ENCODE measurements at places on chromosomes 3 and 15.

- no peak for DNase-seq
- H3K27me3 ChIP-seq: no peaks in the 10 kb centered on the region
- no peaks in the 10 kb centered on the region for H3K36me3 ChIP-seq
- H3K4me1 ChIP-seq: no peaks in the 10 kb centered on the region
- H3K4me3 ChIP-seq: no peak overlapping the region
- H3K27ac ChIP-seq: no peak overlapping the region
Measured at GRCh38 chr3:2391896-2392295, 293.2 kb downstream of the CNTN4 start.

GRCh38 chr3:64828276-64828675, 140.5 kb upstream of the ADAMTS9 start:
- H3K36me3 ChIP-seq: no peaks in the 10 kb centered on the region
- H3K27ac ChIP-seq: no peak overlapping the region
- no peak overlapping the region for H3K4me3 ChIP-seq
- no peaks in the 10 kb centered on the region for H3K4me1 ChIP-seq
- DNase-seq: no peak

GRCh38 chr3:97910931-97911351, 61.3 kb downstream of the RIOX2 start:
- no peaks in the 10 kb centered on the region for H3K27me3 ChIP-seq
- DNase-seq: no peak
- H3K36me3 ChIP-seq: peaks cover 15% of the 10 kb centered on the region
- H3K27ac ChIP-seq: no peak overlapping the region

- no peak overlapping the region for H3K4me3 ChIP-seq
- no peak for DNase-seq
- no peaks in the 10 kb centered on the region for H3K36me3 ChIP-seq
- no peaks in the 10 kb centered on the region for H3K27me3 ChIP-seq
- no peaks in the 10 kb centered on the region for H3K4me1 ChIP-seq
Measured at GRCh38 chr15:39649757-39650156, 68.9 kb downstream of the THBS1 start.

DNA sequence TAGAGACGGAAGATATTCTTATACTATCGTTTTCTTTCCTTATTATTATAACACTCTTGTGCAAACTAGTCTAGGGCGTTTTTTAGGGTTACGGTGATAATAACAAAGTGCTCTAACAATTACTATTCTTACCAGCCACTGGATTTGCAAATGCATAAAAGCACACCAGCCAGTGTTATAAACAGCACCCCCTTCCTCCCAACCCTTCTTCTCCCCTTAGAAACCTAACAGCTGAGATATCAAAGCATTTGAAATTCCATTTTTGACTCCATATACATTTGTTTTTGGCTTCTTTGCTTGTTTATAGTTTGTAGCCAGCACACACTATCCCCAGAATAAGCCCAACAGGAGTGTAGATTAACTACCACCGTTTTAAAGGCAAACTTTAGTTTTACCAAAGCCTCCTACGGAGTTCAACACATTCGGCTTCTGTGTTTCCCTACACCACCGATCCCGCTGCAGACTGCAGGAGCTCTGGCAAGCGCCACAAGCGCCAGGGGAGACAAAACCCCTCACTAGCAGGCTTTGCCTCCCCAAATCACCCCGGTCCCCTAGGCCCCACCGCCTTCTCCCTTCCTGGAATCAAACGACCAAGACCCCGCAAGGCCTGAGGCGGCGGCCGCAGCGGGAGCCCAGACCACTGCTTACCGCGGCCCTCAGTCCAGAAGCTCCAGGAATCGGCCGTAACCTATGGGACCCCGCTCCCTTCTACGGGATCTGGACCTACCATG, 461 bp downstream of the COPB2 start:
- peak overlapping the region; percentile 89 for H3K4me3 ChIP-seq
- no peaks in the 10 kb centered on the region for H3K27me3 ChIP-seq
- DNase-seq: no peak
- peaks cover 25% of the 10 kb centered on the region for H3K4me1 ChIP-seq

DNA sequence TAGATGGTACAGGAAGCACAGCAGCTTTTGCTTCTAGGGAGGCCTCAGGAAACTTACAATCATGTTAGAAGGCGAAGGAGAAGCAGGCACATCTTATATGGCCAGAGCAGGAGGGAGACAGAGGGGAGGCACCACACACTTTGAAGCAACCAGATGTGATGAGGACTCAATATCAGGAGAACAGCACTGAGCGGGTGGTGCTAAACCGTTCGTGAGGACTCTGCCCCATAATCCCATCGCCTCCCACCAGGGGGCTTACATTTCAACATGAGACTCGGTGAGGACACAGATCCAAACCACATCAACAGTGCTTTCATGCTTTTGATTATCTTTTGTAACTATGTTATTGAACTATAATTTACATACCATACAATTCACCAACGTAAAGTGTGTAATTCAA, 7.6 kb upstream of the TMEM44 start:
- DNase-seq: no peak
- no peak overlapping the region for H3K27ac ChIP-seq
- H3K36me3 ChIP-seq: peaks cover 58% of the 10 kb centered on the region
- H3K4me1 ChIP-seq: peaks cover 9% of the 10 kb centered on the region

DNA sequence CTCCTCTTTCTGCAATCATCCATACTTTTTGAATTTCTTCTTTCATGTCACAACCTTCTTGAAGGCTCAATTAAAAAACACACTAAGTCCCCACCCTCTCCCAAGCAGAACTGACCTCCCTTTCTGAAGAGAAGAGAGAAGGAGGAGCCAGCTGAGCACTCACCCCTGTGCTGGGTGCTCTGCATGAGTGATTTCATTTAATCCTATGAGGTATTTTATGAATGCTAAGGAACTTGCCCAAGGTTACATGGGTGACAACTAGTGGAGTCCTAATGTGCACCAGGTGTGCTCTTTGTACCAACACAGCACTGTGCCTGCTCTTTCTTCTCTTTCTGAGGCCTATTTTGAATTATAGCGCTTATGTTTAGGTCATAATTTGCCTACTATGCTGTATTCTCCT, 135.6 kb downstream of the DUT start:
- no peak overlapping the region for H3K4me3 ChIP-seq
- no peaks in the 10 kb centered on the region for H3K27me3 ChIP-seq
- no peaks in the 10 kb centered on the region for H3K4me1 ChIP-seq
- DNase-seq: no peak
- no peaks in the 10 kb centered on the region for H3K36me3 ChIP-seq
- H3K27ac ChIP-seq: no peak overlapping the region

- no peak overlapping the region for H3K4me3 ChIP-seq
- peaks cover 40% of the 10 kb centered on the region for H3K36me3 ChIP-seq
- DNase-seq: no peak
- H3K4me1 ChIP-seq: no peaks in the 10 kb centered on the region
- no peak overlapping the region for H3K27ac ChIP-seq
- H3K27me3 ChIP-seq: no peaks in the 10 kb centered on the region
Measured at GRCh38 chr3:15708882-15709677, 88.7 kb downstream of the ANKRD28 start.

GRCh38 chr3:72154391-72155335, 369.7 kb upstream of the PROK2 start:
- peaks cover 14% of the 10 kb centered on the region for H3K27me3 ChIP-seq
- no peak for DNase-seq
- H3K4me3 ChIP-seq: no peak overlapping the region

GRCh38 chr3:174538151-174538550, 321.0 kb upstream of the NAALADL2 start:
- no peaks in the 10 kb centered on the region for H3K36me3 ChIP-seq
- no peak overlapping the region for H3K27ac ChIP-seq
- no peaks in the 10 kb centered on the region for H3K4me1 ChIP-seq
- DNase-seq: no peak
- H3K27me3 ChIP-seq: no peaks in the 10 kb centered on the region

GRCh38 chr3:17915341-17915740, 172.9 kb upstream of the TBC1D5 start:
- peaks cover 11% of the 10 kb centered on the region for H3K4me1 ChIP-seq
- no peaks in the 10 kb centered on the region for H3K36me3 ChIP-seq
- DNase-seq: no peak
- peaks cover 10% of the 10 kb centered on the region for H3K27me3 ChIP-seq
- no peak overlapping the region for H3K4me3 ChIP-seq

GRCh38 chr3:190621927-190622326, 108.0 kb downstream of the IL1RAP start:
- no peak overlapping the region for H3K27ac ChIP-seq
- DNase-seq: no peak

GRCh38 chr3:43210049-43211027, 76.0 kb upstream of the SNRK start:
- H3K4me1 ChIP-seq: no peaks in the 10 kb centered on the region
- H3K27me3 ChIP-seq: peaks cover 11% of the 10 kb centered on the region
- H3K27ac ChIP-seq: no peak overlapping the region
- no peak for DNase-seq

GRCh38 chr3:128358156-128358895, 108.4 kb downstream of the DNAJB8 start:
- H3K4me3 ChIP-seq: no peak overlapping the region
- no peak overlapping the region for H3K27ac ChIP-seq
- no peak for DNase-seq
- no peaks in the 10 kb centered on the region for H3K27me3 ChIP-seq
- H3K4me1 ChIP-seq: peaks cover 2% of the 10 kb centered on the region

DNA sequence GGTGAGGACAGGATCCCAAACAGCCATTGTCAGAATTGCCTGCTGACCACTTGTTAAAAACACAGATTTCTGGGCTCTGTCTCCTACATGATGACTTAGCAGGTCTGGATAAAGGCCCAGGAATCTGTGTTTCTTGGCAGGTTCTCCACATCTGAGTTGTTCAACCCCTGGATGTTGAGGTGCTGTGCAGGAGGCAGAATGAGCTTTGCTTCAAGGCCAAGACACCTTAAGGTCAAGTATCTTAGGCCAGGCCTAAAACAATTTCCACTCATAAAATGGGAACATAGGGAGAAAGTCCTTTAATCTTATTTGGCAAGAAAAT, 678.7 kb upstream of the CFAP20DC start:
- H3K36me3 ChIP-seq: no peaks in the 10 kb centered on the region
- DNase-seq: no peak
- no peaks in the 10 kb centered on the region for H3K27me3 ChIP-seq
- H3K4me1 ChIP-seq: peaks cover 44% of the 10 kb centered on the region

DNA sequence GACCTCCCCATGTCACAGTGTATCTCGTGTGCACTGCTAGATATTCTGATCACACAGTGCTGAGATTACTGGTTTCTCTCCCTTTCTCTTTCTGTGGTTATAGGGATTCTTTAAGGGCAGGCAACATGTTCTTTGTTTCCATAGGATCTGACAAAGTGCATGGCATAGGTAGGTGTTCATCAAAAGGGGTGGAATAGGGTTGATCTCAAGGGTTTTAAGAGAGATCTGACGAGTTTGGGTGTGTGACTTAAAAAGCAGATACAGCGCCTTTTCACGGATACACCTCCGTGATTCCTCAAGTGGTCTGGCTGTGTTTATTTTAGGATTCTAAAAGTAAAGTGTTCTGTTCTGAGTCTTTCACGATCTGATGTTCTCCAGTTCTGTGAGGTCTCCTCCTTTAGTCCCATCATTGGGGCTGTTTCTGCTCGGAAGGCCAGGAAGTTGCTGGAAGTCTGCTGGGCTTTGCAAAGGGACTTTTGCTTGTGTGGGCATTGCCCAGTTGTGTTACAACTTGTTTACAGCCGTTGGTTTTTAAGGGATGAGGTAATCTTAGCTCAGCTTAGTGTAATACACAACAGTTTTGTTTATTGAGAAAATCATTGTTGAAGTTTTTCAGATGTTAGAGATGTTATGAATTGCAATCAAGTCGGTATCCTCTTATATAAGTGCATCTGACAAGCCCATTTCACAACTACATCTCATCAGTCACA, 34.8 kb downstream of the IGF1R start:
- no peaks in the 10 kb centered on the region for H3K36me3 ChIP-seq
- H3K27ac ChIP-seq: no peak overlapping the region
- H3K4me1 ChIP-seq: peaks cover 12% of the 10 kb centered on the region
- no peak overlapping the region for H3K4me3 ChIP-seq
- DNase-seq: no peak
- no peaks in the 10 kb centered on the region for H3K27me3 ChIP-seq

GRCh38 chr3:47376393-47376792, 4.4 kb upstream of the PTPN23 start:
- H3K27me3 ChIP-seq: no peaks in the 10 kb centered on the region
- no peak overlapping the region for H3K27ac ChIP-seq
- DNase-seq: no peak
- peaks cover 14% of the 10 kb centered on the region for H3K4me1 ChIP-seq
- no peak overlapping the region for H3K4me3 ChIP-seq

DNA sequence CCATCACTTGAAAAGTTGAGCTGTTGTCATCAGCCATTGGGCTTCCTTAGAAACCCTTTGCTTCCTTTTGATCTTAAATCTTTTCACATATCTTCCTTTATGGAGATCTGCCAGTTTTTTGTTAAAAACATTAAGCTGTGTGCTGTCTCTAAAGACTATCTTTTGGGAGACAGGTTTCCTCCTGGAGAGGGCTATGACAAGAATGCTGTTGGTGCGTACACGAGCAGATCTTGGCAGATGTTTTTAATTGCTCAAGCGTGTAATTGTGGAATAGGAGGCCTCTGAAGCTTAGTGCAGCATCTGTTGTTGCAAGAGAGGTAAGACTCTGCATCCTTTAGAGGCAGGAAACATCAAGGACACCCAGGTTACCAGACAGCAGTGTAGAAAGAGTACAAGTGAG, 56.8 kb downstream of the PHLDB2 start:
- DNase-seq: no peak
- no peaks in the 10 kb centered on the region for H3K27me3 ChIP-seq
- H3K27ac ChIP-seq: no peak overlapping the region
- no peak overlapping the region for H3K4me3 ChIP-seq
- peaks cover 23% of the 10 kb centered on the region for H3K36me3 ChIP-seq

- H3K4me1 ChIP-seq: peaks cover 5% of the 10 kb centered on the region
- H3K27ac ChIP-seq: no peak overlapping the region
- no peak for DNase-seq
- H3K36me3 ChIP-seq: no peaks in the 10 kb centered on the region
- H3K27me3 ChIP-seq: no peaks in the 10 kb centered on the region
Measured at GRCh38 chr3:56812754-56813652, 11.3 kb upstream of the ARHGEF3 start.

DNA sequence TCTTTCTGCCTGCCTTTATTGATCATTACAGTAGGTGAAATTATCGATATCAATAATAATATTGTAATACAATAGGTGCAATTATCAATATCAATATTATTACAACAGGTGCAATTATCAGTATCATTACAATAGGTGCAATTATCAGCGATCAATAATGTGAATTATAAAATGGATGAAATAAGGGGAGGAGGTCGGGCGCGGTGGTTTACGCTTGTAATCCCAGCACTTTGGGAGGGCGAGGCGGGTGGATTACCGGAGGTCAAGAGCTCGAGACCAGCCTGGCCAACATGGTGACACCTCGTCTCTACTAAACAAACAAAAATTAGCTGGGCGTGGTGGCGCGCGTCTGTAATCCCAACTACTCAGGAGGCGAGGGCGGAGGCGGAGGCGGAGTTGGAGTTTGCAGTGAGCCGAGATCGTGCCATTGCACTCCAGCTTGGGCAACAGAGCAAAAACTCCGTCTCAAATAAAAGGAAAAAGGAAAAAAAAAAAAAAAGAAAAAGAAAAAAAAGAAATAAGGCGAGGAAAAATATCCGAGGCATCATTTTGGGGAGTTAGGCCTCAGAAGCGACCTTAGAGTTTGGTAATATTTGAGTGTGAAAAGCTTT, 611 bp upstream of the BNIP2 start:
- H3K4me3 ChIP-seq: peak overlapping the region; percentile 83
- no peaks in the 10 kb centered on the region for H3K27me3 ChIP-seq
- H3K4me1 ChIP-seq: peaks cover 18% of the 10 kb centered on the region
- DNase-seq: peak; percentile 46
- H3K27ac ChIP-seq: peak overlapping the region; percentile 92
